ENCODE measurements at places on chromosomes 4 and X.

GRCh38 chrX:138157850-138158249 is 553.7 kb downstream of the FGF13 start:
- no peak for DNase-seq

GRCh38 chr4:88225232-88226105 is 58.9 kb downstream of the PPM1K start:
- no peak for DNase-seq

GRCh38 chr4:7432531-7433375 is 2.0 kb downstream of the PSAPL1 start:
- DNase-seq, result no peak

DNA sequence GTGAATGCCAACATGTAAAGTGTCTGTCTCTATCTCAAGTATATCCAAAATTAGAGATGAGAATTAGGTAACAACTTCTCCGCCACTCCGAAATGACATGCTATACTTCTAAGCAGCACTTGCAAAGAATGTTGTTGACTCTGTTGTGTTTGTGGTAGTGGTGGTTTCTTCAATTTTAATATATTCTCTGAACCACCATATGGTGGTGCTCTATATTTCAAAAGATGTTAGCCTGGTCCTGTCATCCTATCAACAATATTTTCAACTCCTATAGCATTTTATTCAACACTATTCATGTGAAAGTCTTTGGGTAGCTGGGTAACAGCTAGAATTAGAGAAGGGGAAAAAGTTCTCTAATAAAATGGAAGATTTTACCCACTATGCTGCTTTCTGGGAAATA is 1622.8 kb upstream of the IGFBP7 start:
- DNase-seq, result no peak

- DNase-seq, result no peak
These were observed 5.8 kb upstream of the CCNG2 start for GRCh38 chr4:77151241-77151640.

GRCh38 chrX:45198301-45198700 is 2.4 kb downstream of the DIPK2B start:
- no peak for DNase-seq

GRCh38 chr4:151431728-151432127 is 22.8 kb downstream of the FHIP1A start:
- DNase-seq, result no peak

DNA sequence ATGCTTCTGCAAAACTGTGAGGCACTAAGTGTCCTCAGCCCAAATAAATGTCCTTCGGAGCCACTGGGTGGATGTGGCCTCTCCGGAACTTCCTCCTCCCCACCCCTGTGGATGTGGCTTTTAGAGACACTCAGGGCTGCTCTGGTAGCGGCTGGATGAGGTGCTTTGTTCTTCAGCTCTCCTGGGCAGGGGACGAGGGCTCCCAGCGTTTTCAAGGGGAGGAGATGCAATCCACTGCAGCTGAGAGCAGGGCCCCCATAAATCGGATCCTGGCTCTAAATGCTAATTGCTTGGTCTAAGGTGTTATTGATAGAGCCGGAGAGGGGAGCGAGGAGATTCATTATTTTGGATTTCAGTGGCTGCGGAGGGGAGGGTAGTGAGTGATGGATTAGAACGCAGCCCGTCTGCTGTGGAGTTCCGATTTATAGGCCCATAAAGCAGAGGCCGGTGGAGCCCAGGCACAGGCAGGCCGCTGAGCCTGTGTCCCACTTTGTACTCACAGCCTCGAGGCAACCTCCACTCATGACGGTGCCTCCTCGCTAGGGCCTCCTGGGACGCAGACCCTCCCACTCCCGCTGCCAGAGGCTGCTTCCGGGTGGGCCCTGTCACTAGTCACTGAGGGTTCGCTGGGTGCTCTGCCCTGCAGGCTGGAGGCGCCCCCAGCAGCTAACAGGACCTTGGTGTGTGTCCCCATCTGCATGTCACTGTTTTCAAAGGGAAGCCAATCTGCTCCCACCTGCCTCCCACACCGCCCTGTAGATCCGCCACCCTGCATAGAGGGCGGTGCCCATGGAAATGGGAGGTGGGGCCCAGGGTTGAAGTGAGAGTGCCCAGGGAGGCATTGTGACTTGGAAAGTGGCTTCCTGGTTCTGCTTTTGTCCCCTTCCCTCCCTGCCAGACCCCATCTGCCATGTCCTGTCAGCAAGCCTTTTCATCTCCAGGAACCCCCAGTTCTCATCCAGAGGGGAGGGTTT is 135.4 kb upstream of the PSAPL1 start:
- no peak for DNase-seq

DNA sequence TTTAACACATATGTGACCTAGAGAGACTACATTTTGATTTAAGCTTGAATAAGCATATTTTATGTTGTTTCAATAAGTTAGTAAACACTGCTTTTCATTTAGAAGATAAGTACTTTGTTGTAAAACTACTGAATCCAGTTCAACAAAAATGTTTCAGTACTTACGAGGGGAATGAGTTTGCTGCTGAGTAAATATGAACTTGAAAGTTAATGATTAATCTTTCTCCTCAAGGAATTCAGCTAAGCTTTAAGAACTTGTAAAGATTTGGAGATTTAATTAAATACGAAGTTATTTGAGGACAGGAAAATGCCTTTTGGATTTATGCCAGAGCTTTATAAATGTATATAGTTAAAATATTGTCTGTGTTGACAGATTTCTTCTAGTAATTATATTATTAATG is 933.0 kb upstream of the LCORL start:
- no peak for DNase-seq

DNA sequence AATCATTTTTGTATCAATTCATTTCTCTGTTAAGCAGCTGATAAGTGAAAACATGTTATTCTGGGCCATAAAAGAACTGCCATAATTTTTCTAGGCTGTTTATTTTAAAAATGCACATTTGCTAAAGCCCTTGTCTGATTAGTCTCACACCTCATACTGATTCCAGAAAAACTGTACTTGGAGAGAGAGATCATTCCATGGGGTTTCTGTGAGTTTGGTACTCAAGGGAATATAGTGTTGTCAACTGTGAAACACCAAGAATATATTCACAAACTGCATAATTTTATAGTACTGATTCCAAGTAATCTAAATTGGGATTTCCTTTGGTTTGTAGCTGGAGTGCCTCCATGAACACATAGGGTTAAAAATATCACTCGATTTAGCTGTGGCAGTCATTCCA is 547.6 kb downstream of the RPA4 start:
- DNase-seq, result no peak

GRCh38 chrX:17788439-17788838 is 51.1 kb downstream of the SCML1 start:
- no peak for DNase-seq

- DNase-seq, result no peak
These were observed 200.5 kb downstream of the INPP4B start for GRCh38 chr4:142645475-142646108.

DNA sequence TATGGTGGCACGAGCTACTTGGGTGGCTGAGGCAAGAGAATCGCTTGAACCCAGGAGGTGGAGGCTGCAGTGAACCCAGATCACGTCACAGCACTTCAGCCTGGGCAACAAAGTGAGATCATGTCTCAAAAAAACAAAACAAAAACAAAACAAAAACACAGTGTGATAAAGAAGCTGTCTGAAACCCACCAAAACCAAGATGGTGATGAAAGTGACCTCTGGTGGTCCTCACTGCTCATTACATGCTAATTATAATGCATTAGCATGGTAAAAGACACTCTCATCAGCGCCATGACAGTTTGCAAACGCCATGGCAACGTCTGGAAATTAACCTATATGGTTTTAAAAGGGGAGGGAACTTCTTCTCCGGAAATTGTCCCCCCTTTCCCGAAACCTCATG is 29.4 kb upstream of the OPHN1 start:
- DNase-seq, result no peak

DNA sequence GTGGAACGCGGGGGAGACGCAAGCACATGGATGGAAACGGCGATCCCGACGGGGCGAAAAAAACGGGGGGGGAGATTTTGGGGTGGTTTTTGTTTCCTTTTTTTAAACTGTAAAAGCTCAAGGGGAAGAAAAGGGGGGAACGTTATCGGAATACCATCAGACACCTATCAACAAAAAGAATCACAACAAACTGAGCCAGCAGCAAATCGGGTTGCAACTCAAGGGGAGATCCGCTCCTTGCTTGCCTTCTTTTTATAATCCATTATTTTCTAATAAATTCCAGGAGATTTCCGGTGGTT is 616 bp downstream of the MAML3 start:
- DNase-seq, result no peak

DNA sequence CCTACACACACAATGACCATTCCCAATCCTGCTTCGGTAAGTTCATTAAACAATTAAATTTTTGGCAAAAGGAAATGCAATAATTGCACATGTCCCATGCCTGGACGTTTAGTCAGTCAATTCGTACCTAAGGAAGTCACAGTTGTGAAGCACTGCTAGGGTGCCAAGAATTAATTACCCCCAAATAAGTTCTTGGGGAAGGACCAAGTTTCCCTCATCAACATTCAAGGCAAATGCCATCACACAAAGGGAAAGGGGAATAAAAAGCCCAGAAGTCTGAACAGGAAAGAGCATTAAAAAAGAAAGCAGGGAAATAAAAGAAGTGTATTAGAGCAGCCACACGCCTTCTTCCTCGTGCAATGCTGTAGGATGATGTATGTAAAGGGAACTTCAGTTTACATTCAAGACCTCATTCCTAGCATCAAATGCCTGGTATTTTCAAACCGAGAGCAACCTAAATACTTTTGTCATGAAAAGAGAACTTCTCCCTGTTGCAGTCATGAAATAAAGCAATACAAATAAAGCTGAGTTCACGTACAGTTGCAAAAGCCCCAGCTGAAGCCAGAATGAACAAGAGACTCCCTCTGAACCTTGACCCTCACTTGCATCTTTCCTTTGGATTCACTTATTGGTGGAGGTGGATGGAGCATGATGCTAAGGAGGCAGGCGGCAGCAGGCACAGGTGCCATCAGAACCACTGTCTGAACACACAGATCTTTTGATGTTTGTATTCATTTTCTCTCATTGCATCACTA is 124.0 kb upstream of the PPARGC1A start:
- DNase-seq, result no peak

DNA sequence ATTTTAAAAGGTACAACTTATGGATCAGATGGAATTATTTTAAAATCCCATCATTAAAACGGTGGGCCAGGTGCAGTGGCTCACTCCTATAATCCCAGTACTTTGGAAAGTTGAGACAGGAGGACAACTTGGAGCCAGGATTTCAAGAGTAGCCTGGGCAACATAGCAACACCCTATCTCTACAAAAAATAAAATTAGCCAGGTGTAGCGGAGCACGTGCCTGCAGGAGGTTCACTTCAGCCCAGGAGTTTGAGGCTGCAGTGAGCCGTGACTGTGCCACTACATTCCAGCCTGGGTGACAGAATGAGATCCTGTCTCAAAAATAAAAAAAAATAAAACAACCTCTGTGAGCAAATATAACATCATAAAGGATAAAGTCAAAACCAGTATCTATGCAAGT is 11.4 kb downstream of the ADH5 start:
- DNase-seq, result no peak

Data from coronary artery (tissue), 2 donors.